CD4-positive, alpha-beta T cell treated with Interferon alpha-2 for 1 hour (primary cell): ENCODE measurements at places on chromosomes 7 and 10.

GRCh38 chr7:142445019-142445686 lies 187.3 kb upstream of the PRSS58 start:
- DNase-seq, result peak; percentile 54

GRCh38 chr10:5043716-5044115 lies 40.1 kb upstream of the AKR1C2 start:
- no peak for DNase-seq

DNA sequence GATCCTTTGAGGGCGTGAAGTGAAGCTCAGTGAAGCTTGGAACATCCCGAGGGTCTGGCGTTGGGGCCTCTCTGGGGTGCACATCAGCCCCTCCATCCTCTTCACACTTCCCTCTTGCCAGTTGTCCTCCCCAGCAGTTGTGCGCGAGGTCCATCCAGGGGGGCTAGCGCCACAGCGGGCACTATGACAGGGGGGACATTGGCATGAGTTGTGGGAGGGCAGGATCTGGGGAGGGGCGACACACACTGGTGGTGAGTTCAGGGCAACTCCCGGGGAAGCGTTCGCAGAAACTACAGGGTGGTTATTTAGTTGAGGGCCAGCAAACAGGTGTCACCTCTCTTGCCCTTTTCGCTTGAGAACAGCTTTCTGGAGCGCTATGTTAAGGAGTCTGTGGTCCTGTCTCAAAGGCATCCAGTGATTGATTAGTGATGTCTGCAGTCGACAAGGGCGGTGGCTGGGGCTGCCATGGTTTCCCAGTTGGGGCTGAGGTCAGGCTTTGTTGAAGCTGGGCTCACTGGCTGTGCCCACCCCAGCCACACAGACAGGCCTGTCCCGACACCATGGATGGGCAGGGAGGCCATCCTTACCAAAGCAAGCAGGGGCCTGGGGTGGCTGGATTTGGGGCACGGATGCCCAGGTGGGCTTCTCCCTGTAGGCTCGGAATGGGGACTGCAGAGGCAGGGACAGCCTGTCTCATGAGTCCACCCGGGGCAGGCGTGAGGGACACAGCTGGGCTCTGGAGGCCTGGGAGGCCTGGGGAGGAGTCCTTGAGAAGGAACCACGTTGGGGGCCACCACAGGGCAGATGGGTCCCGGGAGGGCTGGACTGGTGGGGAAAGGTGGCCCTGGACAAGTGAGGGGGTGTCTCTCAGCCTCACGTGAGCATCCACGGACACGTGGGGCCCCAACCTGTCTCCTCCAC lies 59.4 kb downstream of the UNCX start:
- no peak for DNase-seq

DNA sequence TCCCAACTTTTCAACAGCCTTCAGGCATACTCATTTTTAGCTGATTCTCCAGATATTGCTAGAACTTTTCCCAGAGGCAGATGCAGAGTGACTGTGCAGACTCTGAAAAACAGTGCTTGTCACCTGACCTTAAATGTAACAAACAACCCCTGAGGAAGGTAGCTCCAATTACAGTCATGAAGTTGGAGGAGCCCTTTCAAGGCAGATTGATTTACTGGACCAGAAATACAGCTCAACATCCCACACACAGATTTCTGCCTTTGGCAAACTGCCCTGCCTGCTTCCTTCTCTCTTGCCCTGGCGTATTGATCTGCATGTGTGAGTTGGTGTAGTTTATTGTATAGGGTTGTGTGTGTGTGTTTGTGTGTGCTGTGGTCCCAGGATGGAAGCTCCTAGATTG lies 38.5 kb downstream of the PYROXD2 start:
- no peak for DNase-seq

GRCh38 chr7:5223646-5224340 lies 33.8 kb downstream of the WIPI2 start:
- DNase-seq, result no peak

DNA sequence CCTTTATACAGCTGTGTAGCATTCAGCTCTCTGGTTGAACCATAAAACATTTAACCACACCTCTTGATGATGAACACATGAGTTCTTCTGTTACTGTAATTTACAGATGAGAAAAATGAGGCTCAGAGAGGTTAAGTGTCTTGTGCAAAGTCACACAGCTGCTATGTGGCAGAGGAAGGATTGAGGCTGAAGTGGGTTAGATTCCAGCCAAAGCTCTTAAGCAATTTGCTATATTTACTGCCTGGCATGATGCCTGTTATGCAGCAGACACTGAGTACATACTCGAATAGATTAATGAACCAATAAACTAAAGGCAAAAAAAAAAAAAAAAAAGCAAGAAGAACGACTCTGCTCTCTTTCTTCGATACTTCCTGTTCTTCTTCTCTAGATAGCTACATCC lies 35.7 kb downstream of the GFRA1 start:
- DNase-seq, result no peak

- DNase-seq, result peak; percentile 81
Measured at GRCh38 chr10:75209921-75210281, 695 bp upstream of the VDAC2 start.

DNA sequence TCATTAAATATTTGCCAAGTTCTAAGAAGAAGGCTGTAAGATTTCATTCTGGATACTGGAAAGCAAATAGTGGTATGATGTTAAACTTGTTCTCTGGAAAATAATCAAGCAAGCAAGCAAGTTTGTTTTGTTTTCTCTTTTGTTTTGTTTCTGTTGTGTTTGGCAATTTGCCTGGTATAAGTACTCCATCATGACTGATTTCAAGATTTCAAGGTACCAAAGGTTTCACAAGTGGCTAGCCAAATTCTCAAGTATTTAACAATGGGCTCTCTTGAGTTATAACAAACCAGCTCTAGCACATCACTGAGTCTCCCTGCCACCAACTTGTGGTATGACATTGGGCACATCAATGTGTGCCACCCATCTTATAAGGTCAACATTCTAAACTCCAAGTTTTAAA lies 151.7 kb upstream of the IGFBP3 start:
- DNase-seq, result no peak

GRCh38 chr10:71383972-71384687 lies 12.6 kb upstream of the CDH23 start:
- peak; percentile 67 for DNase-seq

- no peak for DNase-seq
Measured at GRCh38 chr7:32871624-32872371, 19.8 kb downstream of the KBTBD2 start.

- no peak for DNase-seq
Measured at GRCh38 chr7:150800581-150801241, at the start of gene TMEM176A. Gene TMEM176A, plus strand, starts transcription at chr7:150800769. Its CDS starts 782 bp downstream, at chr7:150801551.

- no peak for DNase-seq
Measured at GRCh38 chr7:133293384-133294160, 40.7 kb downstream of the EXOC4 start.

- no peak for DNase-seq
Measured at GRCh38 chr10:75140246-75140645, 28.8 kb downstream of the SAMD8 start.

DNA sequence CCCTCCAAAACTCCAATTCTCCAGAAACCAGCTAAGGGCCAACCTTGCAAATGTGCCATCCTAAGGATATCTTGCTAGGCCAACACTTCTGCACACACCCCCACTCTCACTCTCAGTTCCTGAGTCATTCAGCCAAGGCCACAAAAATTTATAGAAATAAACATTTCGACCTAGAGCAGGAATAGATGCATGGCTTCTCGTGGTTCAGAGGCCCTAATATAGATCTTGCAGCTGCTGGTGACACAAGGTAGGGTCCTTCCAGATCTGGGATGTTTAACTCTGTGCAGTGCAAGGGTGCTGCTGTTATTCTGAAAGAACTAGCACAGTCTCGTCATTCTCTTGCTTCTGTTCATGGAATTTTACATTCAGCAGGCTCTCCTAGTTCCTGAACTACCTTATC lies 369.3 kb downstream of the CALN1 start:
- no peak for DNase-seq

- no peak for DNase-seq
Measured at GRCh38 chr7:120986650-120987049, 1.9 kb upstream of the CPED1 start.

- DNase-seq, result no peak
Measured at GRCh38 chr7:152543799-152544198, 108.0 kb upstream of the KMT2C start.

- no peak for DNase-seq
Measured at GRCh38 chr7:44347546-44348114, 22.2 kb upstream of the CAMK2B start.

- DNase-seq, result no peak
Measured at GRCh38 chr10:128055061-128055868, 71.0 kb downstream of the MKI67 start.

DNA sequence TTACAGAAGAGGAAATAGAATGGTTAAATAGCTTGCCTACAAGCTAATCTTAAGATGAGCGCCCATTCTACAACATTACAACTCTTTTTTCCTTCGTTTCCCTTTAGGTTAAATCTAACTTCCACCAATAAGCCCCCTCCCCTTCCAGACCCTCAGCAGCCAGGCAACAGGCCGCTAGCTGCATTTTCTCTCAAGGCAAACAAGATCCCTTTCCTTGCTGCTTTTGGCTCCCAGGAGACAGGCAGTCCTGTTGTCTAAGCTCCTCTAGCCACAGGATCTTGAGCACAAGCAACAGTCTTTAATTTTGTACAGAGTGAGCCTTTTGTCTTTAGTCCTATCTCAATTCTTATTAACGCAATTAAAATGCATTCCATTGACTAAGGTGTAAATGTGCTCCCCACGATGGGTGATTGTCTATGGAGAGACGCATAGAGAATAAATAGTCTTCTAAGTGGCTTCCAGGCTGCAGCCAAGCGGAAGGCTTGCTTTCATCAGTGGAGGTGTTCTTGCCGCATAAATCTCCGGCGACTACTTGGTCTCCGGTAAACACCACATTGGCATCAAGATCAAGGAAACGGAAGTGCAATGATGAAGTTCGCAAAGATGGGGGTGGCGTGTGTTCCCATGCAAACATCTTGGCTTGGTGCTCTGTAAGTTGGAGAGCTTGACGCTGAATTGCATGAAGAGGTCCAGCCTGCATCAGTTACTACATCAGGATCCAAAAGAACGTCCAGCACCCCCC lies 181.9 kb upstream of the LYZL2 start:
- no peak for DNase-seq

DNA sequence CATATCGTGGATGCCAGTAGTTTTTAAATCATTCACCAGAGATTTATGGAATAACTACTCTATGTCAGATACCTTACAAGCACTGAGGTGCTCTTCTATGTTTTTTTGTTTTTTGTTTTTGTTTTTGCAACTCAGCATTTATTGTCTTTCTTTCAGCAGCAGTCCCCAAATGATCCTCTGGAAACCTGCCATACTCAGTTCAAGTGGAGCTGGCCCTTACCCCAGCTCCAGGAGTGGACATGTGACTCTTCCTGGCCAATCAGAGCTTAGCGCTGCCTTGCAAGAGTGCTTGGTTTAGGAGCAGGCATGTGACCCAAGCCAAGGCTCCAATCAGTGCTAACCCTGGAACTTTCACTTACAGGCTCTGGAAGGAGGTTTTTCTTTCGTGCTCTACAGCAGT lies 356.6 kb upstream of the ZMIZ1 start:
- no peak for DNase-seq

GRCh38 chr10:99266383-99266782 lies 30.7 kb upstream of the HPSE2 start:
- no peak for DNase-seq

DNA sequence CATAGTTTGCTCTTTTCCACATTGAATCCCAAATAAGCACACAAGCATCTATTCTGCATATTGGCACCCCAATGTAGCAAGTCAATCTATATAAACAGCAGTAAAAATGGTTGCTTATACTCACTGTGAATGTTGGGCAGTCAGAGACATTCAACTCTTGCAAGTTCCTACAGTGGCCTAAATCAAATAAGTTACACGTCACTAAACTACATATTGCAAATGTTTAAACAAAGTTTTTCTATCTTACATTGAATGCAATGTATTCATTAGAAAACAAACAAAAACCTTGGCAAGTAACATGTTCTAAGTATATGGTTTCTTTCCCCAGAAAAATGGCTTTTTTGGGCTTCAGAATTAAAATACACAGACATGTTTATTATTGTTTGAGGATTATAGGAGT lies 19.0 kb downstream of the LRRC17 start:
- no peak for DNase-seq

GRCh38 chr7:102165136-102165535 lies 121.5 kb upstream of the SH2B2 start:
- no peak for DNase-seq

- DNase-seq, result no peak
Measured at GRCh38 chr10:88893611-88894010, 13.6 kb downstream of the STAMBPL1 start.
